ENCODE measurements at places on chromosomes 2 and 18.

GRCh38 chr2:8677646-8678592 is 3.9 kb upstream of the ID2 start:
- DNase-seq = no peak

- DNase-seq = no peak
Observed at GRCh38 chr18:55240978-55241377, 281.7 kb upstream of the CCDC68 start.

DNA sequence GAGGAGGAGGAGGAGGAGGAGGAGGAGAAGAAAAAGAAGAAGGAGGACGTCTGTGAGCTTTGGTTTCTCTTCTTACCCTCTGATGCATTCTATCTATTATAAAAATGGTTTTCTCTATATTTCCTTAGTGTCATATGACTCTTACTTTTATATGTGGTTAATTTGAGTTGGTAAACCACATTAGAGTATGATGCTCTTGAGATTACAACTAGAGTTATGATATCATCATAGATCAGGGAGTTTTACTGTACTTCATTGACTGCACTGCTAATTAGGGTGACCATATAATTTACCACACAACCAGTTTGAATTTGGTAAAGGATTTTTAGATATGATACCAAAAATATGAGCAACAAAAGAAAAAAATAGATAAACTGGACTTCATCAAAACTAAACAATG is 166.4 kb downstream of the ZNF385B start:
- no peak for DNase-seq

- no peak for DNase-seq
Observed at GRCh38 chr2:177165721-177166711, 46.6 kb upstream of the HNRNPA3 start.

DNA sequence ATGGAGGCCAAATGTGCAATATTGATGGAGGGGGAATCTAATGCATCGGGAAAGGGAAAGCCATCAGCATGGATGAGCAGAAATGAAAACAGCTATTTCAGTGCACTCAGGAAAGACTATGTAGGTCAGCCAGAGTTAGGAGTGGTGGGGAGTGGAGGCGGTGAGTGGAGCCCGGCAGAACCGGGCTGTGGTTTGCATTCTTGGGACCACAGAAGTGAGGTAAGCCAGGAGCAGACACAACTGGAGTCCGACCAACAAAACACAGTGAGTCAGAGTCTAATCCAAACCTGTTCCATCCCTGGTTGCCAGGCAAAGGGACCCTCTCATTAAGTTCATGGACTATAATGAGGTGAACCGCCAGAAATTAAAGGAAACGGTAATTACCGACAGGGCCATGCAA is 61.1 kb upstream of the RAB12 start:
- DNase-seq = no peak
